ENCODE measurements at places on chromosomes 2 and 18. TPM values are rescaled to one million over a fixed set of nuclear protein-coding genes. Genes with fewer than 3 reads are reported as not detected.

HOXD12 gene
- not detected for total RNA-seq

CD207 gene
- total RNA-seq, result not detected

DPYSL5 gene
- 128 TPM for total RNA-seq

ACVR1C gene
- 20.7 TPM for total RNA-seq

LAMA3 gene
- total RNA-seq, result 1.4 TPM

HSPE1 gene
- total RNA-seq, result 63.3 TPM

WNT6 gene
- total RNA-seq, result not detected

ABCG5 gene
- under 0.01 TPM for total RNA-seq

TMEM131 gene
- 42.9 TPM for total RNA-seq

SUMO1 gene
- total RNA-seq, result 172 TPM

CCDC102B gene
- total RNA-seq, result 20.1 TPM

PLEKHH2 gene
- 8.4 TPM for total RNA-seq

MYCN gene
- total RNA-seq, result 75.5 TPM

TFPI gene
- total RNA-seq, result 35.2 TPM

ALKAL2 gene
- 2.0 TPM for total RNA-seq

TUBB6 gene
- total RNA-seq, result 36.8 TPM

NT5DC4 gene
- not detected for total RNA-seq

NYAP2 gene
- total RNA-seq, result 7.8 TPM

ALS2 gene
- total RNA-seq, result 79.7 TPM

SULT1C4 gene
- 6.6 TPM for total RNA-seq

IL1F10 gene
- total RNA-seq, result not detected

HTR2B gene
- total RNA-seq, result 0.62 TPM

WNT10A gene
- not detected for total RNA-seq

GPBAR1 gene
- total RNA-seq, result not detected

ANKRD30B gene
- 0.16 TPM for total RNA-seq

LCLAT1 gene
- 34.8 TPM for total RNA-seq

COX7A2L gene
- 145 TPM for total RNA-seq

CHRND gene
- total RNA-seq, result not detected

INHA gene
- total RNA-seq, result not detected

GREB1 gene
- total RNA-seq, result 1.4 TPM

RNF181 gene
- total RNA-seq, result 38.8 TPM

HOXD11 gene
- total RNA-seq, result not detected

IL18RAP gene
- total RNA-seq, result 0.16 TPM

HAAO gene
- 0.62 TPM for total RNA-seq

CXCR2 gene
- 2.3 TPM for total RNA-seq

RMDN2 gene
- total RNA-seq, result 13.6 TPM

ATP8B1 gene
- 2.5 TPM for total RNA-seq

ABCG8 gene
- total RNA-seq, result 0.31 TPM

ANKRD30BL gene
- total RNA-seq, result 27.9 TPM

GPR45 gene
- total RNA-seq, result 0.78 TPM

CCDC138 gene
- total RNA-seq, result 48.4 TPM
